Progenitor cell of endocrine pancreas (in vitro differentiated cells): ENCODE measurements at places on chromosomes 4 and X. TPM values are rescaled to one million over a fixed set of nuclear protein-coding genes. Genes with fewer than 3 reads are reported as not detected.
A peak's percentile ranks its signal among the peaks of the same experiment; 100 is the strongest.

- H3K36me3 ChIP-seq: no peaks in the 10 kb centered on the region
- H3K4me3 ChIP-seq: no peak overlapping the region
- no peak for DNase-seq
- H3K27ac ChIP-seq: no peak overlapping the region
- peaks cover 7% of the 10 kb centered on the region for H3K4me1 ChIP-seq
These were observed 18.7 kb downstream of the FAM184B start for GRCh38 chr4:17762726-17763125.

SMIM31 gene
- total RNA-seq: not detected in 2 replicates

IDUA gene
- 79.4 and 87.0 TPM in 2 replicates for total RNA-seq

ATP2B3 gene
- total RNA-seq: 0.11 and 0.60 TPM in 2 replicates

DNA sequence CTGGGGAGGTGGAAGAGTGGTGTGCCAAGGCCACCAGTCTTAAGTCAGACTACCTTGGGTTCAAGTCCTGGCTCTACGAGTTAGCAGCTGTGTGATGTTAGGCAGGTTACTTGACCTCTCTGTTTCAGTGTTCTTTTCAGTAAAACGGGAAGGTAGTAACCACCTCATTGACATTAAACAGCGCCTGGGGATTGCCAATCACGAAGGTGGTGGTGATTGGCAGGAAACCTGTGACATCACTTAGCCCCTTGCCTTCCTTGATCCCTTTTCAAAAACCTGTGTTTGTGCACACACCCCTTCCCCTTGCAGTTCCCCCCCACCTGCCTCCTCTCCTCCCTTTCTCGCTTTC lies 7.6 kb downstream of the KLF3 start:
- H3K27me3 ChIP-seq: no peaks in the 10 kb centered on the region
- peak overlapping the region; percentile 56 for H3K4me3 ChIP-seq
- peaks cover 5% of the 10 kb centered on the region for H3K36me3 ChIP-seq
- no peak for DNase-seq

DNA sequence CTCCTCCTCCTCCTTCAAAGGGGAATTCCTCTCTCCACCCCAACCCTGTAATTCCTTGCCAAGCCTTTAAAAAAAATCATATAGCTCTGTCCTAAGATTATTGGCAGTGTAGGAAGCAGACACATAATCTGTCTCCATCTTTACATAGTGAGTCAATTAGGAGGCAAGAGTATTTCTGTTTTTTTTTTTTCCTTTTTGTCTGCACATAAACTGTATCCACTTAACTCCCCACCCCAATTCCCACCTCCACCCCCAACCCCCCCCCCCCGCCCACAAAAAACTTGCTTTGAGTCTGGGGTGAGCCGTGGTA lies 182.5 kb downstream of the RASL11B start:
- peaks cover 9% of the 10 kb centered on the region for H3K4me1 ChIP-seq
- no peak overlapping the region for H3K27ac ChIP-seq
- H3K4me3 ChIP-seq: no peak overlapping the region
- H3K27me3 ChIP-seq: no peaks in the 10 kb centered on the region
- H3K36me3 ChIP-seq: no peaks in the 10 kb centered on the region
- DNase-seq: no peak

DNA sequence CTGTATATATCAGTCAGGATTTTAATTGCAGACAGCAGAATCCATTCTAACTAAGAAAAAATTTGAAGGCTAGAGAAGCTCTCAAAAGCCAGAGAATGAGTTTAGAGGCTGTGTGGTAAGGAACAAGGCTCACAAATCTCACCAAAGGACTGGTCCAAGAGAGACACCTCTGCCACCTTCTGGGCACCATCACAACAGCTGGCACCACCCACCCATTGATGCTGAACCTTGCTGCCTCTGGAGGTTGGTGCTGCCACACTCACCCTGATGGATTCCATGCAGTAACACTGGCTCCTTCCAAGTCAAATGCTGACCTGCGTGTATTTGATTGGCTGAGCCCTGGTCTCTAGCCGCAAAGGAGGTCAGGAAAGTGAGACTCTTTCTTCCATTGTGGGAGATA lies 100.8 kb downstream of the BEND2 start:
- DNase-seq: no peak
- H3K27me3 ChIP-seq: peaks cover 4% of the 10 kb centered on the region
- H3K36me3 ChIP-seq: peaks cover 4% of the 10 kb centered on the region
- H3K4me1 ChIP-seq: no peaks in the 10 kb centered on the region

DNA sequence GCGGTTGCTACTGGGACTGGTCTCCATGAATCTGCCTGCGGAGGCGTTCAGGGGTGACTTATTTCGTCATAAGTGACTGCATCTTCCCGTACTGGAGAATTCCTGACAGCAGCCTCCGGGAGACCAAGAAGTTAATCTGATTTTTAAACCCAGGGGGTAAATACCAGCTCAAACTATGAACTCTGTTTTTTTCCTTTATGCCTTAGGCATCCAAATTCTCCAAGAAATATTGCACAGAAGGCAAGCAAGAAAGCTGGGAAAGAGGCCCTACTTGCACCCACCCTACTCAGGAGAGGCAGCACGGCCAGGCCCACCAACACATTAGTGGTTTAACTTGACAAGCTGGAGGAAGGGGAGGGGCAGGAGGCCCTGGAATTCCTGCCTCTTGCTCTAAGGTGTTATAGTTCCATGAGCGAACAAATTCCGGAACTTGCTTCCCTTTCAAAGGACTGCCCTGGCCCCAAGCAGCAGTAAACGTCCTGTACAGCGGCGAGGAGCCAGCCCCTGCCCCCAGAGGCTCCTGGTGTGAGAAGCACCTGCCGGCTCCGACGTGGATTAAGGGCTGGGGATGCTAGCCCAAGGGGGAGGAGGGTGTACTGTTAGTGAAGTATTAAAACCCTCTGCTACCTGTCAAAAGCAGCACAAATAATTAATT lies 177.2 kb downstream of the AFAP1 start:
- peaks cover 10% of the 10 kb centered on the region for H3K36me3 ChIP-seq
- peaks cover 6% of the 10 kb centered on the region for H3K4me1 ChIP-seq
- DNase-seq: no peak

DNA sequence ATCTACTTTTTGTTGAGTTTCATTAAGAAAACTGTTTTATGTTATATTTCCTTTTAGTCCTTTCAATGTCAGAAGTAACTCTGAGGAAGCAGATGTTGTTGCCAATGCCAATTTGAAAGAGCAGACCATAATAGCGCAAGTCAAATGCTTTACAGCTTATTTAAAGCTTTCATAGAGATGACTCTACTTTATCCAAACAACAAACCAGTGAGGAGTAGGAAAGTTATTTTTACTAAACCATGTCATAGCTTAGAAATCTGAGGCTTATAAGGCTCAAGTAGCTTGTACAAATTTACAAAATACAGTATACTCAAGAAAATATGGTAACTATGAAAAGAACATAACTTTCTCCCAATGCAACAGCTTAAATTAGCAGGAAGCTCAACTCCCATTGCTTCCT lies 40.1 kb upstream of the SPOCK3 start:
- no peak overlapping the region for H3K27ac ChIP-seq
- H3K36me3 ChIP-seq: no peaks in the 10 kb centered on the region
- DNase-seq: no peak

- DNase-seq: no peak
- no peaks in the 10 kb centered on the region for H3K4me1 ChIP-seq
- no peaks in the 10 kb centered on the region for H3K27me3 ChIP-seq
These were observed 645.0 kb downstream of the PCDH7 start for GRCh38 chr4:31365006-31365690.

TMSB15C gene
- total RNA-seq: 15.5 and 17.3 TPM in 2 replicates

PAGE1 gene
- not detected in 2 replicates for total RNA-seq

GRCh38 chr4:114396808-114397207 lies 201.8 kb upstream of the UGT8 start:
- no peak for DNase-seq
- peaks cover 2% of the 10 kb centered on the region for H3K4me1 ChIP-seq
- H3K27me3 ChIP-seq: no peaks in the 10 kb centered on the region
- H3K4me3 ChIP-seq: no peak overlapping the region
- no peaks in the 10 kb centered on the region for H3K36me3 ChIP-seq

GRCh38 chr4:56637154-56637553 lies 43.9 kb downstream of the HOPX start:
- H3K4me3 ChIP-seq: no peak overlapping the region
- DNase-seq: no peak
- peaks cover 3% of the 10 kb centered on the region for H3K27me3 ChIP-seq
- H3K36me3 ChIP-seq: peaks cover 1% of the 10 kb centered on the region

PCDH11X gene
- total RNA-seq: 1.0 and 2.5 TPM in 2 replicates

HTR2C gene
- total RNA-seq: 0.07 and 0.09 TPM in 2 replicates

RHOXF2 gene
- not detected in 2 replicates for total RNA-seq

OTC gene
- total RNA-seq: 0.31 TPM in 1 of 2 replicates, not detected in the other

USP17L30 gene
- not detected in 2 replicates for total RNA-seq

GRCh38 chr4:98602270-98602669 lies 56.1 kb downstream of the TSPAN5 start:
- peaks cover 3% of the 10 kb centered on the region for H3K27me3 ChIP-seq
- no peak overlapping the region for H3K4me3 ChIP-seq
- DNase-seq: no peak
- H3K27ac ChIP-seq: no peak overlapping the region
- H3K4me1 ChIP-seq: peaks cover 2% of the 10 kb centered on the region

PPP2R3B gene
- 70.0 and 72.6 TPM in 2 replicates for total RNA-seq

GRCh38 chrX:46376246-46376885 lies 168.9 kb downstream of the ZNF674 start:
- H3K36me3 ChIP-seq: no peaks in the 10 kb centered on the region
- peaks cover 2% of the 10 kb centered on the region for H3K4me1 ChIP-seq
- H3K27ac ChIP-seq: no peak overlapping the region
- no peak for DNase-seq
- no peaks in the 10 kb centered on the region for H3K27me3 ChIP-seq
- H3K4me3 ChIP-seq: no peak overlapping the region

GRCh38 chr4:53012738-53013137 lies 150.6 kb downstream of the RASL11B start:
- no peak overlapping the region for H3K4me3 ChIP-seq
- no peaks in the 10 kb centered on the region for H3K36me3 ChIP-seq
- no peak overlapping the region for H3K27ac ChIP-seq
- peaks cover 35% of the 10 kb centered on the region for H3K4me1 ChIP-seq
- no peak for DNase-seq
- no peaks in the 10 kb centered on the region for H3K27me3 ChIP-seq

GRCh38 chr4:95637043-95637600 lies 88.3 kb upstream of the UNC5C start:
- H3K27me3 ChIP-seq: no peaks in the 10 kb centered on the region
- no peak overlapping the region for H3K27ac ChIP-seq
- no peak for DNase-seq
- no peak overlapping the region for H3K4me3 ChIP-seq

GRCh38 chr4:162461952-162462351 lies 298.2 kb upstream of the FSTL5 start:
- DNase-seq: no peak
- no peaks in the 10 kb centered on the region for H3K4me1 ChIP-seq
- H3K4me3 ChIP-seq: no peak overlapping the region
- no peak overlapping the region for H3K27ac ChIP-seq

GRCh38 chr4:33062155-33062806 lies 2342.1 kb downstream of the PCDH7 start:
- H3K27ac ChIP-seq: no peak overlapping the region
- peaks cover 2% of the 10 kb centered on the region for H3K4me1 ChIP-seq
- H3K4me3 ChIP-seq: no peak overlapping the region

GRCh38 chr4:156998500-156999174 lies 27.0 kb upstream of the PDGFC start:
- no peaks in the 10 kb centered on the region for H3K27me3 ChIP-seq
- no peak overlapping the region for H3K27ac ChIP-seq
- no peaks in the 10 kb centered on the region for H3K36me3 ChIP-seq
- DNase-seq: no peak

GPR82 gene
- not detected in 2 replicates for total RNA-seq

DNA sequence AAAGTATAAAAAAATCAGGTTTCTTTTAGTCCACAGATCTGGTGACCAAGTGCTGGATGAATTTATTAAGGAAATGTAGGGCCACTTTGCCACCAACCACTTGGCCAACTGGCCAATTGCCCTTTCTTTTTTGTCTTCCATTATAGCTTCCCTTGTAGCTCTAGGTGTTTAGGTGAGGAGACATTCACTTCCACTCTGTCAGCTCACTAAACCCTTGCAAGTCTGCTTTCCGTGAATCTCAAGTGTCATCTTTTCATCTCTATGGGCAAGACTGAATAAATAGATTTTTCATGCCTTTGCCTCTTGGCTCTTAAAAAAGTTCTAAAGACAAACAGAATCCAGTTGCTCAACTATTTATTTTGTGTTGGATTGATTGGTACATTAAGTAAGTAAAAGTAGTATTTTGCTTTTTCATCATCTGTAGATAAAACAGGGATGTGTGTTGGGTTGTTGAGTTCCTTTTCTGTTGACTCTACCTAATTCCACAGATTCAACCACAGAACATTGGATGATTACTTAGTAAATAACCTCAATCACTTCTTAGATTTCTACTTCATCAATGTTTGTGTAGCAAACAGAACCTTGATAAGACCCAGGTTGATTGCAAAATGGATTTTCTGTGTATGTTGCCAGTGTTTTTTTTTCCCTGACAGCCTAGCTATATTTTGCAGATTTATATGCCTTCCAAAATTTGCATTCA lies 68.1 kb upstream of the GRXCR1 start:
- H3K27me3 ChIP-seq: peaks cover 89% of the 10 kb centered on the region
- peaks cover 10% of the 10 kb centered on the region for H3K4me1 ChIP-seq

- H3K27ac ChIP-seq: no peak overlapping the region
- H3K27me3 ChIP-seq: no peaks in the 10 kb centered on the region
- no peaks in the 10 kb centered on the region for H3K4me1 ChIP-seq
- H3K36me3 ChIP-seq: no peaks in the 10 kb centered on the region
- DNase-seq: no peak
These were observed 262.6 kb downstream of the STIM2 start for GRCh38 chr4:27123123-27123768.

ZNF518B gene
- 52.0 and 55.0 TPM in 2 replicates for total RNA-seq

PPP1R2C gene
- total RNA-seq: not detected in 2 replicates

GRCh38 chr4:121783210-121783609 lies 17.9 kb upstream of the EXOSC9 start:
- H3K27me3 ChIP-seq: peaks cover 16% of the 10 kb centered on the region
- no peak overlapping the region for H3K4me3 ChIP-seq
- no peak for DNase-seq
- no peaks in the 10 kb centered on the region for H3K36me3 ChIP-seq
- no peak overlapping the region for H3K27ac ChIP-seq
- H3K4me1 ChIP-seq: no peaks in the 10 kb centered on the region

MYL5 gene
- 22.6 and 23.7 TPM in 2 replicates for total RNA-seq

GRCh38 chr4:94642561-94642866 lies 115.2 kb upstream of the BMPR1B start:
- DNase-seq: no peak
- H3K27me3 ChIP-seq: no peaks in the 10 kb centered on the region
- H3K36me3 ChIP-seq: peaks cover 18% of the 10 kb centered on the region
- H3K4me1 ChIP-seq: peaks cover 32% of the 10 kb centered on the region
